HFFc6 (cell line): ENCODE measurements at places on chromosomes 6 and 20. TPM values are rescaled to one million over a fixed set of nuclear protein-coding genes. Genes with fewer than 3 reads are reported as not detected.

- DNase-seq: no peak
Observed at GRCh38 chr6:98946266-98946878, 1.4 kb downstream of the FBXL4 start.

DNA sequence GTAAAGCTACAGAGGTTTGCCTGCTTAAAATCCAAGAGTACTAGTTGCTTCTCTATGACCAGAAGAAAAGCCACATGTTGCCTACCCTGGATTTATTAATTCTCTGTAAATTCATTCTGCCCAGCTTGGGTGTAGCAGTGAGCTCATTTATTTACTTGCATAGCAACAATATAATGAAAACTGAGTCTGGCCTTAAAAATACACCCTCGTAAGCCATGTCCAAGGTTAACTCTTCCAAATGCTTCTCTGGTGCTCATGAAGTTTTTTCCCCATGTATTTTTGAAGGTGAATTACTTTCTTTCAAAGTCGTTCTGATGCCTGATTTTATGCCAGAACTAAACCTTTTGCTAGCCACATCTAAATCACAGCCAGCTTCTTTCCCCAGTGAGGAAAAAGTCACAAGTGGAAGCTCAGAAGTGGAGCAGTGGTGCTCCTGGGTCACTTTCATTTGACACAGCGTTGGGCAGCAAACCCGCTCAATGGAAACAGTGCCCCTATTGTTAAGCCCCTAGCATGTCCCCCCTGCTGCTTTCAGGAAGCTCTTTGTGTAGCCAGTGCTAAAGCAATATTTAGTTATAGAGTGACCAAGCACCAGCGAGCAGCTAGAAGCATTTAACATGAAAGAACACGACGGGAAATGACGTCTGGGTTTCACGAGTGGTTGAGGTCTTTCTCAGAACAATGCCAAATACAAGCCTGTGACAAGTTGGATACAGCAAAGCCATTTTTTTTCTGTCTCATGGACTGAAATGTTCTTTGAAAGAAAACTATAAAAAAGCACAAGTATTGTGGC, 29.8 kb downstream of the NEDD9 start:
- no peak for DNase-seq

GRCh38 chr20:25622450-25623224, 1.2 kb downstream of the NANP start:
- peak; percentile 4 for DNase-seq

DNA sequence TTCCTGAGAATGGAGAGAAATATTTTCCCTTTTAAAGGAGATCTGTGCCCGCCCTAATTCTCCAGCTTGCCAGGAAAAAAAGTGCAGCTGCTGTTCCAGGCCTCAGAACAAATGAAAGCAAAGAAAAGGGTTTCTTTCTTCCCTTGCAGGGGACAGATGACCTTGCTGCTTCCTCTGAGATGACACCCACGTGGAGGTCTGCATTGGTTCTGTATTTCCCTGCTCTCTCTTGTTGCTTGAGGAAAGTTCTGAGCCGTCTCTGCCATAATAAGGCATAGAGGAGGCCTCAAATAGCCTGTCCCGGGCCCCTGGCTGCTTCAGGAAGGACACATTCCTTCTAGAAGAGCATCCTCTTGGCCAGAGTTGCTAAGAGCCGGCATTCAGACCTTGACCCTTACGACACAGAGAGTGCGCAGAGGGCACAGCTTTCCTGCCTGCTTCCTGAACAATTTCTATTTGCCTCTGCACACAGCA, 501.8 kb upstream of the SULF2 start:
- DNase-seq: no peak

DNA sequence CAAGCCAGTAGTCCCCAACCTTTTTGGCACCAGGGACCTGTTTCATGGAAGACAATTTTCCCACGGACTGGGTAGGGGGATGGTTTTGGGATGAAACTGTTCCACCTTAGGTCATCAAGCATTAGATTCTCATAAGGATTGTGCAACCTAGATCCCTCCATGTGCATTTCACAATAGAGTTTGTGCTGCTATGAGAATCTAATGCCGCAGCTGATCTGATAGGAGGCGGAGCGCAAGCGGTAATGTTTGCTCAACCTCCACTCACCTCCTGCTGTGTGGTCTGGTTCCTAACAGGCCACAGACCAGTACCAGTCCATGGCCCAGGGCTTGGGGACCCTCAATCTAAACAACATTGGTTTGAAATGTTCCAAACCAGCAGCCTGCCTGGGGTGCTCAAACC, 137.0 kb upstream of the STXBP5 start:
- DNase-seq: no peak

- DNase-seq: no peak
Observed at GRCh38 chr6:14959324-14959885, 286.5 kb upstream of the JARID2 start.

DNA sequence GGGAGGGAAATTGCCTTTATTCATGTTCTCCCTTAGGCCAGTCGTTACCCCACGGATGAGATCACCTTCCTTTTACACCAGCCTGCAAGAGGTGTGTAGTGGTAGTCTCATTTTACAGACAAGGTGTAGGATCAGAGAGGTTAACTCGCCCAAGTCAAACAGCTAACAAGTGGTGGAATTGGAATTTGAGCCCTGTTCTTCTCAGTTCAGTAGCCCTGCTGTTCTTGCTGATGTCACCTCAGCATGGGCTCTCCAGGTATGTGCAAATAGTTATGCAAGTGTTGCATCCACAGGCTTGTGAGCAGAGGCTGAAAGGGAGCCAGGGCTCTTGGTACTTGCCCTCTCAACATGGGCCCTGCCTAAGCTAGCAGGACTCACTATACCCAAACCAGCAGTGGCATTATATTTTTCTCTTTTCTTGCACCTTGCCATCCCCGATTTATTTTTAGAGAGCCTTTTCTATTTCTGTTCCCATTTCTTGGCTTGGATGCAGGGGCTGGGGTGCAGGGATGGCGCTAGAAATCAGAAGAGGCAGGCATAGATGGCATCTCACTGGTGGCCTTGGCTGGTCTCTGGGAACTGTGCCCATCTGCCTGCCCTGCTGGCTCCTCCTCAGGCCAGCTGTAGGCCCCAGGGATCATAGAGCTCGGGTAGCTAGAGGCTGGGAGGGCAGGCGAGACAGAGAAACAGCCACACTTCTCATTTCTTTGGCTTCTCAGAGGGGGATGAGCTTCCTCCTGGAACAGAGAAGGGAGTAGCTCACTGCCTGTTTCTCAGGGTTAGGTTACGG, 18.2 kb downstream of the PPARD start:
- no peak for DNase-seq

GRCh38 chr6:150069706-150070105, 785 bp upstream of the ULBP3 start:
- no peak for DNase-seq

GRCh38 chr6:110728501-110728900, 86.8 kb downstream of the CDK19 start:
- DNase-seq: no peak

- DNase-seq: peak; percentile 62
Observed at GRCh38 chr20:33697129-33697528, 10.9 kb upstream of the E2F1 start.

- DNase-seq: no peak
Observed at GRCh38 chr20:32458061-32458836, 100.1 kb downstream of the ASXL1 start.

GRCh38 chr6:107231243-107231642, 115.9 kb upstream of the BEND3 start:
- DNase-seq: no peak

GRCh38 chr20:48841875-48842529, 14.2 kb upstream of the PREX1 start:
- DNase-seq: peak; percentile 85

- no peak for DNase-seq
Observed at GRCh38 chr20:49693435-49694171, 20.1 kb downstream of the B4GALT5 start.

DNA sequence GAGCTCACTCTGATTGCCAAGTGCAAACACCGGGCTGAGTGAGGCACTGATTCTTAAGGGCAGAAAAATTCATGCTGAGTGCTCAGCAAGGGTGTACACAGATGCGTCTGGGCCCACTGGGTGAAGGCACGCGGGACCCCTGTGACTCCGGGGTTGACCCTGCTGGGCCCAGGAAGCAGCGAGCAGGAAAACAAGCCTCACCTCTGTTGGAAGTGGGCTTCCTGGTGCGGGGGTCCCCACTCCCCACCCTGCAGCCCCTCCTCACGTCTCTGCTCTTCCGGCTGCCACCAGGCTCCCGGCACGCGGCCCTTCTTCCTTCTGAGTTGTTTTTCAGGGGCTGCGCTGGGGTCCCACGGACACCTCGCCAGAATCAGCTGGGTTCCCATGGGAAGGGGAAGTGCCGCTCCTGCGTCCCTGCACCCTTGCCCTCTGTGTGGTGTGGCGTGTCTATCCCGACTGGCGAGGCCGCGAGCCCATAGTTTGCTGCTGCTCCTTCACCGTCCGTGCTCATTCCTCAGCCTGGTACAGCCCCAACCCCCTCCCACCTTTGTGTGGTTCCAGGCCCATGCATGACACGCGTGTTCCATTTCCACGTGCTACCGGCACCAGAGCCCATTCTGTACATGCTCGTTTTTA, 80.6 kb upstream of the BHLHE23 start:
- DNase-seq: no peak

DNA sequence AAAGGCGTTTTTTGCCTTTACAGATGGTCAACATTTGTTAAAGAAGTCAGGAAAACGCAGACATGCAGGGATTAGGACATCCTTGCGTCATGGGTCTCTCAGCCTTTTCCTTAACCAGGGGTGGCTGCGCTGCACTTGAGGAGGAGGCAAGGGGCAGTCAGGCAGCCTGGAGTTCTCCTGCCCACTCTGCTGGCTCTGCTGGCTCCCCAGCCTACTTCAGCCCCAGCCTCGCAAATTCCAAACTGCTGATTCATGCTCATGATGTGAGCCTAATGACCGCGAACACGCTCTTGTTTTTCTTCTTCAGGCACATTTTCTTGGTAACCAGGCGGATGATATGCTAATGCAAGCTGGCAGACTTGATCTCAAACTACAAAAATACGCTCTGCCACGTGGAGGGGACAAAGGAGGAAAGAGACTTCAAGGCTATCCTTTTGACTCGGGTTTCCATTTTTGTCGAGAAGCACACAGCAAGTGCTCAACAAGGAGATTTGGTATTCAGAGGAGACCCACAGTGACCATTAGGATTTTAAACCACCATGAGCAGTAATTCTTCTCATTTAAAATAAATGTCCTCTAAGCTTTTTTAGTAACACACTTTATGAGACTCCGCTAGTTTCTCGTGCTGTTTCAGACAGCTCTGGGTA, 290.3 kb upstream of the STXBP5 start:
- DNase-seq: peak; percentile 99

- DNase-seq: no peak
Observed at GRCh38 chr6:108142240-108142639, 23.6 kb upstream of the NR2E1 start.

DNA sequence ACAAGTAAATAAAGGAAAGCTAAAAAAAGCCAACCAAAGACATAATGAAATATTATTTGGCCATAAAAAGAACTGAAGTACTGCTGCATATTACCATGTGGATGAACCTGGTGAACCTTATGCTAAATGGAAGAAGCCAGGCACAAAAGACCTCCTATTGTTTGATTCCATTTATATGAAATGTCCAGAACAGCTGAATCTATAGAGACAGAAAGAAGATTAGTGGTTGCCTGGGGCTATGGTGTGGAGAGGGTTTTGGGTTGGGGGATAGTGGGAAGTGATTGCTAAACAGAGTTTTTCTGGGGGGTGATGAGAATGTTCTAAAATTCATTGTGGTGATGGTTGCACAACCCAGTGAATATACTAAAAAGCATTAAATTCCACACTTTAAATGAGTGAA, 53.2 kb downstream of the TSBP1 start:
- DNase-seq: no peak

- DNase-seq: no peak
Observed at GRCh38 chr6:11538052-11538818, 686 bp downstream of the TMEM170B start.

- DNase-seq: no peak
Observed at GRCh38 chr20:44698351-44698750, 16.8 kb upstream of the CCN5 start.

- DNase-seq: no peak
Observed at GRCh38 chr20:7505152-7505834, 435.0 kb downstream of the HAO1 start.

- no peak for DNase-seq
Observed at GRCh38 chr20:33568868-33569801, 79.2 kb downstream of the CBFA2T2 start.

DNA sequence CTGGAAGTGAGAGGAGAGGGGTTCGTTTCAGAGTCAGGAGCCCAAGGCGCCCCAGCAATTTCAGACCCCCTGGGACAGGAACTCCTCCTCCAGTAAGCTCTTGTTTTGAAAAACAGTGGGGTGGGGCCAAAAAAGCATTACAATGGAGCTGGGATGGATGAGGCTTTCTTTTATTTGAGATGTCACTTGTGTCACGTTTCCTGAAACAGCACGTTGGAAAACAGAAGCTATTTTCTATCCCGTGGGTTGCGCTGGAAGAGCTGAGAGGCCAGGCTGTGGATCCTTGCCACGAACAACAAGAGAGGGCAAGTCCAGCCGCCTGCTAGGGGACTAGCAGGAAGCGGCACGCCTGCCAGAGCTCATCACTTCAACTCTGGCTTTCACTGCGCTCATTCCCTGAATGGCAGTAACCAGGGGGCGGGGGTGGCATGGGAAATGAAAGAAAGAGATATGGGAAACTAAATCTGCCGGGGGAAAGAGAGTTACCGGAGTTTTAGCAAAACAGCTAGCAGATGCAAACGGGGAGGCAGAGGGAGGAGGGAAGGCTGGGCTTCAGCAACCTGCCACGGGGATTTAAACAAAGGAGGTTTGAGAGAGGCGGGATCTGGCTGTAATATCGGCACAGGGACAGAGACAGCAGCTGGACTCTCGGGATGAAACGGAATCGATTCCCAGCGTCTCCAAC, 34.6 kb downstream of the GCNT2 start:
- no peak for DNase-seq

DNA sequence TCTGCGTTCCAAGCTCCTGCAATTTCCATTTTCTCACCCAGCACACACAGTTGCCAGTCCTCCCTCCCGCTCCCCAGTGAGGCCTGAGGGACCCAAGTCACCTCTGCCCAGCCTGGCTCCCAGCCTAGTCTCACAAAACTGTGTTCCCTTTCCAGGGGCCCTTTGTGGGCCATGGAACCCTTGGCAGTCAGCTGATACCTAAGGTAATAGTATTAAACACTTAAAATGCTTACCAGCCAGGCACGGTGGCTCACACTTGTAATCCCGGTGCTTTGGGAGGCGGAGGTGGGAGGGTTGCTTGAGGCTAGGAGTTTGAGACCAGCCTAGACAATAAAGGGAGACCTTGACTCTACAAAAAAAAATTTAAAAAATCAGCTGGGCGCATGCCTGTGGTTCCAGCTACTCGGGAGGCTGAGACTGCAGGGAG, 3.2 kb upstream of the RBM38 start:
- no peak for DNase-seq

The HAO1 gene
- total RNA-seq: not detected in 3 replicates

The THBD gene
- 0.08 and 0.11 TPM in 2 replicates for total RNA-seq

The IGF2R gene
- 89.1 to 109 TPM (median 102 TPM) in 3 replicates for total RNA-seq

The SUMO4 gene
- 0.34 and 0.39 TPM in 2 replicates for total RNA-seq

The VEGFA gene
- 26.5 to 34.1 TPM (median 31.3 TPM) in 3 replicates for total RNA-seq

The DLL1 gene
- total RNA-seq: 0.31 and 0.39 TPM in 2 replicates

The IL20RA gene
- not detected in 3 replicates for total RNA-seq

The PGC gene
- not detected in 3 replicates for total RNA-seq

The FAM162B gene
- total RNA-seq: 4.5 to 10.1 TPM (median 9.5 TPM) in 3 replicates

The CGAS gene
- total RNA-seq: 3.9 to 5.8 TPM (median 5.3 TPM) in 3 replicates

The XKR7 gene
- total RNA-seq: not detected in 3 replicates

The SLC16A10 gene
- total RNA-seq: not detected in 3 replicates
